ENCODE measurements at places on chromosomes 3 and 15. TPM values are rescaled to one million over a fixed set of nuclear protein-coding genes. Genes with fewer than 3 reads are reported as not detected.

The CHRM5 gene
- not detected for total RNA-seq

The SLC9C1 gene
- total RNA-seq: under 0.01 TPM

The RBP2 gene
- total RNA-seq: not detected

The AP3B2 gene
- total RNA-seq: not detected

DNA sequence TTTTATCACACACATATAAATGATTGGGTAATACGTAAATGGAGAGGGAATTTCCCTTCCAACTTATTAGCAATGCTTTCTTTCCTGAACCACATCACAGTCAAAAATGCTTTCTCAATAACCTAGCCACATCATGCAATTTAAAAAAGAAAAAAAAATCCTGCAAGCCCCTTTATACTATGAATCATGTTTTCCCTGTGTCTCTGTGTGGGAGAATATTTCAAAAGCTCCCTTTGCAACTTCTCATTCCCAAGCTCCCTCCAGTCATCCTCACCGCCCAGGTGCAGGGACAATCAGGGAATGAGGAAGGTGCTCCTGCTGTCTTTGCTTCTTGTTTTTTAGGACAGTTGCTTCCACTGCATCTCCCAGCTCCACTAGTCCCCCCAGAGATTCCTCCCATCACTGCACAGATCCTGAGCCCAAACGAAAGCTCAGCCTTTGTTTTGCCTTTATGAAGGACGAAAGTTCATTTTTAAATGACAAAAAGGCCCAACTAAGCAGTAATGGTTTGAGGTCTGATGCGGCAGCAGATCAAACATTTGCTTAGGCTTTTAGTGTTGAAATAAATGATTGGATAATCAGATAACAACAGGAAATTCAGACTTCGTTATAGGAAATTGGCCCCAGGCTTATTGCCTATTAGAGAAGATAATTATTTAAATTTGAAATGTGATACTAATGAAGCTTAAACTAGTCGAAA is 47.8 kb upstream of the ADGRG7 start:
- no peak for DNase-seq

DNA sequence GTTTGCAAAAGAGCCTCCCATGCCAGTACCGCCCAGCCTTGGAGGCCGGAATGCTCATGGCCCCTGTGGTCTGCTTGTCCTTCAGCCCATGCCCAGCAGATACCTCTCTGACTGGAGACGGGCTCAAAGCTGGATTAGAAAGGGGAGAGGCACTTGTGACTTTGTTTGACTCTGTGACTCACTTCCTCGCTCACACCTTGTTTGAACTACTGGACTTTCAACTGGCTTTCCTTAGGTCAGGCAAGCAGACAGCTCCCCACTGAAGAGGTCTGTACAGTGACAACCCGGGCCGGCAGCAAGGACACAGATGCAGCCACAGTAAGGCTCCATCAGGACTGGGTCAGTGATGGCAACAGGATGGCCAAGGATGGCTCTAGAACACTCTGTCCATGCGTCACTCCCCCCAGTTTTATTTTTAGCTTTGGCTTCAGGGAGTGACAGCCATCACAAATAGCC is 98.6 kb upstream of the ABHD17C start:
- DNase-seq: no peak

DNA sequence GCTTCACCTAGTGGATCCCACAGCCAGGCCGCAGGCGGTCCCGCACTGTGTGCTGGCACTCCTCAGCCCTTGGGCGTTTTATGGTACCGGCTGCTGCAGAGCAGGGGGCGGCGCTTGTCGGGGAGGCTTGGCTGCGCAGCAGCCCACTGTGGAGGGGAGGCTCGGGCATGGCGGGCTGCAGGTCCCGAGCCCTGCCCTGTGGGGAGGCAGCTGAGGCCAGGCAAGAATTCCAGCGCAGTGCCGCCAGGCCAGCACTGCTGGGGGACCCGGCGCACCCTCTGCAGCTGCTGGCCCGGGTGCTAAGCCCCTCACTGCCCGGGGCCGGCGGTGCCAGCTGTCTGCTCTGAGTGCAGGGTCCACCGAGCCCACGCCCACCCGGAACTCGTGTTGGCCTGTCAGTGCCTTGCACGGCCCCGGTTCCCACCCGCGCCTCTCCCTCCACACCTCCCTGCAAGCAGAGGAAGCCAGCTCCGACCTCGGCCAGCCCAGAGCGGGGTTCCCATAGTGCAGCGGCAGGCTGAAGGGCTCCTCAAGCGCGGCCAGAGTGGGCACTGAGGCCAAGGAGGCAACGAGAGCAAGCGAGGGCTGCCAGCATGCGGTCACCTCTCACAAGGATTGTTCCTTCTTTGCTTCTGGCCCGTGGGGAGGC is 435.0 kb upstream of the ATP10A start:
- DNase-seq: no peak

- no peak for DNase-seq
Measured at GRCh38 chr15:80174017-80174746, 21.4 kb downstream of the FAH start.

- no peak for DNase-seq
Measured at GRCh38 chr15:72302955-72303354, 17.0 kb downstream of the CELF6 start.

- DNase-seq: no peak
Measured at GRCh38 chr3:96319166-96319565, 495.2 kb upstream of the EPHA6 start.

DNA sequence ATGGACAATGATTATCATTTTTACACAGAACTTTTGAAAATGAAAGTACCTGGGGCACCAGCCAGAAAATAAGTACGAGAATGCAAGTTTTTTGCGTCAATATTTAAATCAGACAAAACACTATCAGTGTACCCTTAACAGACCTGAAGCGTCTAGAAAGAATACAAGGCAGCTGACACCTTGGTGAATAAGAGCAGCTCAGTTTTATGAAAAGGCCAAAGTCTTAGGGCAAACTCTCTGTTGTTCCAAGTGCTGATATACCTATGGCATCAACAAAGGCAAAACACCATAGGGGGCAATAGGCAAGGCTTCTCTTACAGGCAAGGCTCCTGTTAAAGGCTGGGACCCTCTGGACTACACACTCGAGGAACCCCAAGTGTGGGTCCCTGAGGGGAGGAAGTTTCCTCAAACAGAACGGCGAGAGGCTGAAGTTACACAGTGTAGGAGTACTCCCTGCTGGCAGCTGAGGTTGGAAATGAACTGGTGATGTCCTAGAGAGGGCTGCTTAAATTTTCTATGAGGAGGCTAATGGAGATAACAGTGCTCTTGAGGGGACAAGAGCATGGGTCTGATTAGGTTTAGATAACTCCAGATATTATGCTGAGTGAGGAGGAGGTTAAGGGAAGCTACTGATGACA is 291.0 kb downstream of the TIGIT start:
- no peak for DNase-seq

GRCh38 chr3:160735826-160736225 is 20.2 kb upstream of the PPM1L start:
- no peak for DNase-seq

- no peak for DNase-seq
Measured at GRCh38 chr3:30231277-30232141, 374.9 kb upstream of the TGFBR2 start.

GRCh38 chr3:192317564-192317963 is 409.8 kb downstream of the FGF12 start:
- DNase-seq: no peak
